ENCODE measurements at places on chromosomes 3 and 15.

DNA sequence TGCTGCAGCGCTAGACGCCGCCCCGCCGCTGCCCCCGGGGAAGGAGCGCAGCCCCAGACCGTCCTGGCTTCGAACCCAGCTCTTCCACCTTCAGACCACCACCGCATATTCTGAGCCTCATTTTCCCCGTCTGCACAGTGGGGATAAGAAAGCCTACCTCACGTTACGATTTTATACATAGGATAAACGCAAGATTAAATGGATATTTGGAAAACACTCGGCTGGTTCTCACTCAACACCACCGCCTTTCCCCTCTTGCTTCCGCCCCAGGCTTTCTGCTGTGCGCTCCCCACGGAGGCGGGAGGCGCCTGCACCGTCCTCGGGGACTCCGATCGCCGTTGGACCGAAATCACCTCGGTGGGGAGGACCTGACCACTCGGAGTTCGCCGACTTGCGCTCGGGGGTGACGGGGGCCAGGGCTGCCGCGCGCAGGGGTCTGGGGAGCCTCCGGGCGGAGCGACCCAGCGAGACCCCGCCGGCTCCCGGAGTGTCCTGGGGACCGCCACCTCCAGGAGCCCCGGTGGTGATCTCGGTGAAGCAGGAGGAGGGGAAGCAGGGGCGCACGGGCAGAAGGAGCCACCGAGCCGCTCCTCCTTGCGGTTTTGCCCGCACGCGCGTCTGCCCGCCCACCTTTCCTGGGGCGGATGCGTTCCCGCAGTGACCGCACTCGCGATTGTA lies 4.0 kb downstream of the FBXL22 start:
- DNase-seq: no peak

DNA sequence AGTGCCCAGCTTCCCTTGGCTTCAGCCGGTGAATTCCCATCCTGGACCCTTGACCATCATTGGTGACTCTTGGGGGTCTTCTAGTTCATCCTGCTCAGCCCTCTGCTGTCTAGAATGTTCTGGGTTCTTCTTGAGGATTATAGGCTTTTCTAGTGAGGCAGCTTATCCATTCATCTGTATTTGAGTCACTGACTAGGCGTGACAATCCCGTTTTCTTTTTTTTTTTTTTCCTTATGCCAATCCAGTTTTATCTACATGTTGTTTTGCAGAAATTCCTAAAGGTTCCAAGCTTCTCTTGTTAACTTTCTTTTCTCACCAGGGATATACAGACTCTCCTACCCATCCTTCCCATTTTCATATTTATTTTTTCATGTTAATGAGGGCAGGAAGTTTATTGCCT lies 6.6 kb upstream of the TRAK1 start:
- no peak for DNase-seq

- no peak for DNase-seq
Measured at GRCh38 chr15:100922192-100923040, 3.3 kb downstream of the LRRK1 start.

- DNase-seq: no peak
Measured at GRCh38 chr3:43867436-43868072, 176.8 kb downstream of the ABHD5 start.

GRCh38 chr3:72485641-72486040 lies 362.6 kb downstream of the SHQ1 start:
- no peak for DNase-seq

DNA sequence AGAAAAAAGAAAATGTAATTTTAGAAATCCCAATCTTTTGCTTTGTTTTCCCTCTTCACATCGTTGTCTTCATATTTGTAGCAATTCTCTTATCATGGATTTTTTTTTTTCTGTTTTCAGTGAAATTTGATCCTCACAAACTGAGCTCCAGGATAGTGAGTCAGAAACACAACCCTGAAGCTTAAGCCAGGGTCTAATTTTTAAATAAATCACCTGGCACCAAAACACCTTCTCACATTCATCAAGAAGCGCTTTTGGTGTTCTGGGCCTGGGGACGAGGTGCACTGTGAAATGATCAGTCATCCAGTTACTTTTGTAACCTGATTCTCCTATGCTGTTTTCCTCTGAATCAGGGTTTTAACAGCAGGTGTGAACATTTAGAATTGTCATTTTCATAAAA lies 87.7 kb downstream of the REC114 start:
- no peak for DNase-seq

- no peak for DNase-seq
Measured at GRCh38 chr15:58063614-58064013, 1.9 kb downstream of the ALDH1A2 start.

DNA sequence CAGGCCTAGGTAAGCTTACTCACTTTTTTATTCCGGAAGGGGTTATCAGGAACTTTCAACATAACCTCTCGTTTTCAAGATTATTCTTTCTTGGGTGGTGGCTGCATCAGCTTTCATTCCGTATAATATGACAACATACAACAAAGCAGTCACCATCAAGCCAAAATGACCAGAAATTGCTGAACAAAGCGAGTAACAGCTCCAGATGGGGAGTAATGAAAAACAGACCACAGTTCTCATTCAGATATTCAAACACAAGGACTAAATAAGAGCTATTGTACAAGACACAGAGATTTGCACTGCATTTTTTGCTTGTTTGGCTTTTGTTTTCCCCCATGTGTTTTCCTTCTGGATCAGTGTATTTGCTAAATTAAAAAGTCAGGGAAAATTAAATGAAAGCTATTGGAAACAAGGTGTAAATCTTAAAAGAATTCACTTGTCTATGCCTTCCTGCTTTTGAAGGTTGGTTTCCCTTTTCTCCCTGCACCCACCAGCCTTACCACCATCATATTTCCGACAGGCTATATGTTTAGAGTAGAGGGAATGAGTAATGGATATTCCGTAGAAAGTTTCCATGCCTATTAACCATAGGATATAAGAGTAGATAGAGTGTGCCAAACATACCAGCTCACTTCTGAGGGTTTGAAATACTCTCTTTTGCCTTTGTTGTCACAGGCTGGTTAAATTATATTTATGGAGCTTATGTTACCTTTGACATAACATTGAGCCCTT lies 213.6 kb downstream of the RBMS3 start:
- no peak for DNase-seq

DNA sequence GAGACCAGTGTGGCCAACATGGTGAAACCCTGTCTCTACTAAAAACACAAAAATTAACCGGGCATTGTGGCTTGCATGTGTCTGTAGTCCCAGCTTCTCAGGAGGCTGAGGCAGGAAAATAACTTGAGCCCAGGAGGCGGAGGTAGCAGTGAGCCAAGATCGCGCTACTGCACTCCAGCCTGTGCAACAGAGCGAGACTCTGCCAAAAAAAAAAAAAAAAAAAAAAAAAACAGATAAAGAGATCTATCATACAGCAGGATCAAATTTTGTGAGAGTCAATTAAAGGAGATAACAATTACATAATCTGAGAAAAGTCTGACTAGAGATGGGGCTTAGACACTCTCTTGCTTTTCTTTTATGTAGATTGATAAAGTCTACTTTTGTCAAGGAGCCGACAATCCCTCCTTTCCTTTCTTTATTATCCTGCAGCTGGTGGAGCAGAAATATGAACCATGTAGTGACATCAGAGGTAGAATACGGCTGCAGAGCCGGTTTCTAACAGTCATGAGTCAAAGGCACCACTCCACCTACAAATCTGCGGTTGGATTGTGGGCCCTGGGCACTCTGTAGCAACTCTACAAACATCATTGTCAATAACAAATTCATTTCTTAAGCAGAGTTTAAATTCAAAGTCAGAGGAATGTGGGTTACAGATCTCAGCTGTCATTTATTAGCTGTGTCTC lies 9.0 kb downstream of the C2CD4A start:
- DNase-seq: no peak

DNA sequence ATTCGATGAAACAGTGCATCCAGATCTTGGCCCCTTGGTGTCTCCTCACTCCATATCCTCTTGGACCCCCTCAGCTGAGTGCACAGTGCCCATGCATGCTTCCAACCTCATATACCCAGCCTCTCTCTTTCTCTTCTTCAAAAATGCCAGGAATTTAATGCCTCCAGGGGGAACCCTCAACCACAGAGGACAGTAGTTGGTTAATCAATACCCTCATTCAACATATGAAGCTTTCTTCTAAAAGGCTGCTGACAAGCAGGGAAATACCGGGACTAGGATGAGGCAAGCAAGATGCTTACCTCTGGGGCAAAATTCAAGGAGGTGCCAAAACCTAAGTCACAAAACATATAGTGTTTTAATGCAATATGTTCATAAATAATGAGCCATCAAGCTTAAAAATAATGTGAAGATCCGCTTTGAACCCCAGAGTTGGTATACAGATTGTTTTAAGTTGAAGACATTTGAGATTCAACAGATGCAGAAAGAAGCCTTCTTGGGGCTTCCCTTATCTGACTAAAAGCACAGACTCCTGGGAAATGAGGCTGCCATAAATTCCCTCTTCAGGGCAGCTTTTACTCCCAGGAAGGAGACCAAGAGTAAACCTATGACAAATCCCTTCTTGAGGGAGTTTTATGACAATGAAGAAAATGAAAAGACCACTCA lies 48.2 kb upstream of the FHIT start:
- no peak for DNase-seq

DNA sequence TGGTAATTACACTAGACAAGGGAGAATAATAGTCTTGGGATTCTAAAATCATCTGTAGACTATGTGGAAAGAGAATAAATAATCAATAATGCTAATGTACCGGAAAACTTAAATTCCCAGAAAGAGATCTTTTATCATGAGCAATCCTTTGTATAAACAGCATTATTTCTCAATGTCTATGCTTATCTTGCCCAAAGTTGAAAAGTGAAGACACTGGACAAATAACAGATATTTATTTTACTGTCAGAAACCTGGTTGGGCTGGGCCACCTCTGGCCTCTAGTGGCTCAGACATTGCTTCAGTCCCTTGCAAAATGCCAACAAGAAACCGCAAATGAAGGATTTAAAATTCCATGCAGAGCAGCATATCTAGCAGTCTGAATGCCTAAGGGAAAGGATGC lies 409.9 kb downstream of the FHIT start:
- DNase-seq: no peak

DNA sequence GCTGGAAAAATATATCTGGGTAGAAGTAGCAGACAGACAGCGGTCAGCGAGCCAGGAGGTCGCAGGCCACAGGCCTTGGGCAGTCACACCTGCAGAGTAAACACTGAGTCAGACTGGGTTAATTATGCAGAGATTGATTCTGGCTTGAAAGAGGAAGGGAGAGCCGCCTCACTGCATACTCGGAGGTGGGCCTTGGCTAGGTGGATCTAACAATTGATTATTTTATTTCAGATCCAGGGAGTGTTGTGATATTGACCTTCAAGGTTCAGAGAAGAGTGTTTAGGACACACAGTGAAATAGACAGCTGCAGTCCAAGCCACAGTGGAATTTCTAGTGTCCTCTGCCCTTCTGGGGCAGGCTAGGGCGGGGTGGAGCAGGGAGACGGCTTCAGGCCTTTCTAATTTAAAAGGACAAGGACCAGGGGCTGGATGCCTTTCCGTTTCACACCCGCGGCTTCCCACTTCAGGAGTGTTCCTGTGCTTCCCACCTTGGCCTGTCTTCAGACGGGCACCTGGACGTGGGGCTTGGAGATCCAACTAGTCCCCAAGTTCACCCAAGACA lies 237.3 kb downstream of the XXYLT1 start:
- no peak for DNase-seq

- peak; percentile 28 for DNase-seq
Measured at GRCh38 chr15:91469632-91470567, 369.8 kb downstream of the SV2B start.

- DNase-seq: no peak
Measured at GRCh38 chr15:85044894-85045293, 63.2 kb downstream of the PDE8A start.

DNA sequence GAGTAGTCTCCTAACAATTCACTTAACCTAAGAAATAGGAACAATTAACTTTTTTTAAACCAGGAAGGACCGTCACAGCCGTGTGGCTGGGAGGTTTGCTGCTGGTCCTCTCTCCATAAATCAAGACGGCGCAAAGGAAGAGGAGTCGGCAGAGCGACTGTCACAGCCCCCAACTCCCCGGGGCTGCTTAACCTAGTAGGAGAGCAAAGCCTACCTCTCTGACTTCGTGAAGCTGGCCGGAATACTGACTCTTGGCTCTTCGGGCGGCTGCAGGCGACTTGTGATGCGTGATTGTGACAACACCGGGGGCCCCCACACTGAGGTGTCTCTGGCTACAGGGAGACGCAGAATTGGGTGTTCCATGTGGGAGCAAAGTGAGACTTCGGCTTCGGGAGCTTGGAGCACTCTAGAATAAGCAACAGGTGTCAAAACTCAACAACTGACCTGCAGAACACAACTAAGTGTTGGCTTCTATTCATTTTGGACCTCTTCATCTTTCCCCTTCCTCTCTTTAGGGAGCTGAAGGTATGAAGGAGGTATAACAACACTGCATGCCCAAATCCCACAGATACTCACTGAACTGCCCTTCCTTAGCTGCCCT lies 151.1 kb downstream of the OSBPL10 start:
- no peak for DNase-seq

DNA sequence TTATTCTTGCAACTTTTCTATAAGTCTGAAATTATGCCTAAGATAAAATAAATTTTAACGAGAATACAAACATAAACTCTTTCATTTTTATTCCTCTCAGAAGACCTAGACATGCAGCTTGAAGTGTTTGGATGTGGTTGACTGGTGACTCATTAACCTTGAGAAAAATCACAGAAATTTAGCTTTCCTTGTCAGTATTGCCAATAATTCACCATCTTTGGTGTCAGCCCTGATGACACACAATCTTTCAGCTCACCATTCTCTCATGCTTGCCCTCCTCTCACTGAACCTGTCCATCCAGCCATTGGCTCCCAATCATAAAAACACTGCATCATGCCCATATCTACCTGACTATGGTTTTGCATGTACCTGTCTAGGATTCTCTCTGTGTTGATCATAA lies 22.6 kb upstream of the TNFAIP8L3 start:
- no peak for DNase-seq

- no peak for DNase-seq
Measured at GRCh38 chr3:148319960-148320359, 377.7 kb upstream of the AGTR1 start.

DNA sequence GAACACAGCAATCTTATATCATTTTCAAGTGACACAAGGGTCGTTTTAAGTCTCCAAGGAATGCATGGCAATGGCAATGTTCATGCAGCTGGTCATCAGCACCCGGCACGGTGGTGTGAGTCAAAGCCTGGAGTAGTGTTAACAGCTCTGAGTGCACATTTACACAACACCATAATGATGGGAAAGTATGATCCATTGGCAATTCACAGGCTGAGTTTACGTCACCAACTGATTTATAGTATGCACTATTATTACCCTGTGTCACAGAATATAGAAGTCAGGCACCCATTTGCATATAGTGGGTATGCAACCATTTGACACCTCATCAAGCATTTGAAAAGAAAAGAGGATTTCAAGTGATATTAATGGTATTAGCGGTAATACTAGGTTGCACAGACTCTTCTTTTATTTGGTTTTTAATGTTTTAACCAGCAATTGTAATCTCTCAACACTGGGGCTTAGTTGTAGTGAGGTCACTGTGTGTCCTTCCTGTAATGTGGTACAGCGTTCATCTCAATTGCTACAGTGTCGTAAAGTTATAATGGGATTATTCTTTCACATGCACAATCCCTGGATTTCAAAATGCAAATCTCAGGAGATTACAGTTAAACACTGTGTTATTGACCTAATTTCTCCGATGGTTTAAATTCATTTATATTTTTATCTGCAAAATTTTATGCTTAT lies 113.8 kb downstream of the C3orf38 start:
- DNase-seq: no peak

GRCh38 chr3:13174803-13175135 lies 101.5 kb upstream of the IQSEC1 start:
- DNase-seq: no peak
